ENCODE measurements at places on chromosomes 5 and 9. TPM values are rescaled to one million over a fixed set of nuclear protein-coding genes. Genes with fewer than 3 reads are reported as not detected.

GRCh38 chr5:57332361-57332760, 150.2 kb downstream of the ACTBL2 start:
- peak; percentile 86 for DNase-seq

- DNase-seq: peak; percentile 4
Measured at GRCh38 chr5:10760921-10761184, 181 bp downstream of the DAP start.

The QSOX2 gene
- polyA plus RNA-seq: 12.9 TPM

The C5orf58 gene
- not detected for polyA plus RNA-seq
